Stimulated activated naive CD4-positive, alpha-beta T cell treated with Interleukin-2 at 50 U/mL for 16 hours (primary cell): ENCODE measurements at places on chromosomes 3 and 15.

GRCh38 chr3:3631114-3631513 lies 168.1 kb upstream of the LRRN1 start:
- DNase-seq = no peak

GRCh38 chr15:38930851-38931572 lies 366.4 kb upstream of the RASGRP1 start:
- no peak for DNase-seq

DNA sequence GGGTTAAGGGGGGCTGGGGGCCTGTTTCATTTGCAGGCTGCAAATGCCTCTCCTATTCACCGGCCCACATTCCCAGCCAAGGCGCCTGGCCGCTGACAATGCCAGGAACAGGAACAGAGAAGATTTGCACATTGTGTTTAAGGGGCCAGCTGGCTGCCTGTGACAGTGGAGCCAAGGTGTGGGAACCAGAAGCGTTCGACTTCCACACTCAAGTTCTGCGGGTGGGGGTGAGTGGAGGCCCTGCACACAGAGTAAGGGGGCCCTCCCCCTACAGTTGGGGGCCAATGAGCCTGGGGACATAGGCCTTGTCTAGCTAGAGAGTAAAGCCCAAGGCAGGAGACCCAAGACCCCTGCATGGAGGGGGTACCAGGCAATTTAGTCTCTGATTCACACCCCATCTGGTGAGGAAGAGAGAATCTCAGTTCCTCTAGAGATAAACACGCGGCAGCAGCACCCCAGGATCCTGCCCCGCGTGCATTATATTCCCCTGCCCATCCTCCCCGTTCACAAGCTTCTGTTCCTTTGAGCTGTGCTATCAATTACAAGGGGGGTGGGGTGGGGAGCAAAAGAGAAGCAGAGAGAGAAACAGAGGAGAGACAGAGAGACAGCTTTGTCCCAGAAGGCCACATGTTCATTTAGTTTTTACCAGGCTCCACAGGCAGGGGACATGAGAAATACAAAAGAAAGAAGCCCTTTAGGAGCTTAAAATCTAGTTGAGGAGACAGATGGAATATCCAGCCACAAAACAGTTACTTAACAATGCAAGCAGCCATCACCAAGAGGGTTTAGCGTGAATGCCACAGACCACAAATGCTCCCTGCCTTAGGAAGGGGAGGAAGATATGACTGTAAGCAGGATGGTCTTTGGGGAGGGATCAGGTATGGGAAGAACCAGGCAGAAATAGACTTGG lies 9.2 kb downstream of the IGDCC3 start:
- no peak for DNase-seq

DNA sequence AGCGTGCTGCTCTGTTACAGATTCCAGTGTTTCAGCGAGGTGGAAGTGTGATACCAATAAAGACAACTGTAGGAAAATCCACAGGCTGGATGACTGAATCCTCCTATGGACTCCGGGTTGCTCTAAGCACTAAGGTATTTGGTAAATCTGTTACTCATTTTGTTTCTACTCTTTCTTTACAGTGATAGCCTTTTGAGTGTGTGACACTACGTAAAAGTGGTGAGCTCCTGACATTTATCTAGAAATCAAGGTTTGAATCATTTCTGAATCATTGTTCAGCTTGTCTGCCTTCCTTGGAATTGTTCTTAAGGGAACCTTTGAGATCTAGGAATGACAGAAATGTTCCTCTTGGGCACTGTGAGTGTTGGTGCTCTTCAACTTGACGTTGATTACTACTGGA lies 11.2 kb upstream of the CAPN3 start:
- no peak for DNase-seq

DNA sequence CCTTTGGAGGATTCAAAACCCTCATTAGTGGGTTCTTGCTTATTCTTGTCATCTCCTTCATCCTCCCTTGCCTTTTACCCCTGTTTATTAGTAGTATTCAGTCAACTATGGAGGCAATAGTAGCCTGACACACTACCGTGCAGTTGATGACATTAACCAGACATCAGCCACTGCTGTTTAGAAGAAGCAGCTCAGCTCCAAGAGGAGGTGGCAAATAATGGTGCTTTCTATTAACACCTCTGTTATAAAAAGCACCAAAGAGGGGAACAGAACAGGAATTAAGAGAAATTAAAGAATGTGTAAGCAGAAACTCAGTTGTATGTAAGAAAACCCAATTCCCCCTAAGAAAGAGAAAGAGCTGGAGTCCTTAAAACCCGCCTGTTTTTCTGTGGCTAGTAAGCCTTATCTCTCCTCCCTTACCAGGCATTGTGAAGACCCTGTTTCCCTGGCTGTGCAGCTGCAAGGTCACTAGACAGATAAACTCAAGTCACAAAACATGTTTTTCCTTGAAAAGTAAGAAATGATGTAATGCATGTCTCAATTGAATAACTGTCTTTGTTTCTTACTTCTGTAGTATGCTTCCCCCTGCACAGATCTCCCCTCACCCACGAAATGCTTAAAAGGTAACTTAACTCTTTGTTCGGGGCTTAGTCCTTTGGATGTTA lies 21.2 kb downstream of the CCR4 start:
- DNase-seq = no peak
